ENCODE measurements at places on chromosomes 6 and 20. TPM values are rescaled to one million over a fixed set of nuclear protein-coding genes. Genes with fewer than 3 reads are reported as not detected.

- DNase-seq: no peak
These were observed 11.3 kb upstream of the ZNF335 start for GRCh38 chr20:45983279-45983743.

DNA sequence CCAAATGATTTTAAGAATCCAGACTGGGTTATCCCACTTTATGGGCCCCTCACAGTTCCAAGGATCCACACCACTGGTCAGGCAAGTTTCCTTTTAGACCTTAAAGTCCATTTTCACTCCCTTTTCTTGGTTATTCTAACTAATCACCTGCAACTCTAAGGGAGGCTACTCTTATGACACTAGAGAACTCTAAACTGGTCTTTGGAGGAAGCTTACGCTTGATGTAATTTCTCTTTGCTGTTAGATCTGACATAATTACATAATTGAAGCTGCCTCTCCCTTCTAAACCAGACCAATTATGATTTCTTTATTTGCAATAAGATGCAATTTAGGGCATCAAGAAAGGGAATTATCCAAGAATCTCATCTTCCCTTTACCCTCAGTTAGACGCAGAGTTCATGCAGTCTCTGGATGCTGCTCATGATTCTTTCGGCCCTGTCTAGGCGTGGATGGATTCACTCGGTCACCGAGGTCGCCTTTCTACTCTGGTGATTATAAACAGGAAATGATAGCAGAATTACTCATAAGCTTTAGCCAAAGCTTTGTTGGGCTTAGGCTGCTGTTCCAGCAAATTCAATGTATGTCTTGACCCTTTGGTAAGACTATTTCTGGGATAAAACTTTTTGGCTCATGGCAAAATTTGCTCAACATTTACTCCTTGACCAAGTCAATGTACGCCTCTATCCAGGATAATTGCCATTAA is 166.4 kb upstream of the PRND start:
- no peak for DNase-seq

SFT2D1 gene
- 44.2 TPM for polyA plus RNA-seq

- no peak for DNase-seq
These were observed 77.2 kb downstream of the MDGA1 start for GRCh38 chr6:37620519-37620918.

All from naive thymus-derived CD8-positive, alpha-beta T cell (primary cell).